GM03348 (cell line): ENCODE measurements at places on chromosomes 13 and 19.

- peak; percentile 11 for DNase-seq
Measured at GRCh38 chr13:67353941-67354340, 123.8 kb upstream of the PCDH9 start.

GRCh38 chr13:30832377-30832776, 73.7 kb upstream of the MEDAG start:
- no peak for DNase-seq

GRCh38 chr19:2791440-2791839, 6.1 kb downstream of the THOP1 start:
- no peak for DNase-seq

GRCh38 chr13:78806457-78806856, 147.5 kb upstream of the OBI1 start:
- no peak for DNase-seq

- DNase-seq = no peak
Measured at GRCh38 chr13:78603240-78603957, at the start of gene POU4F1. Gene POU4F1 (minus strand): TSS chr13:78603552. CDS start chr13:78603326, 226 bp downstream.
